Stimulated activated CD4-positive, alpha-beta T cell treated with anti-CD3 and anti-CD28 coated beads, Interleukin-12 subunit alpha, Interleukin-12 subunit beta, amount 100 ng/mL, for 4 hours (primary cell): ENCODE measurements at places on chromosomes 16 and 17.
A peak's percentile ranks its signal among the peaks of the same experiment; 100 is the strongest.

- DNase-seq: no peak
Measured at GRCh38 chr17:60743799-60744198, 66.1 kb downstream of the BCAS3 start.

DNA sequence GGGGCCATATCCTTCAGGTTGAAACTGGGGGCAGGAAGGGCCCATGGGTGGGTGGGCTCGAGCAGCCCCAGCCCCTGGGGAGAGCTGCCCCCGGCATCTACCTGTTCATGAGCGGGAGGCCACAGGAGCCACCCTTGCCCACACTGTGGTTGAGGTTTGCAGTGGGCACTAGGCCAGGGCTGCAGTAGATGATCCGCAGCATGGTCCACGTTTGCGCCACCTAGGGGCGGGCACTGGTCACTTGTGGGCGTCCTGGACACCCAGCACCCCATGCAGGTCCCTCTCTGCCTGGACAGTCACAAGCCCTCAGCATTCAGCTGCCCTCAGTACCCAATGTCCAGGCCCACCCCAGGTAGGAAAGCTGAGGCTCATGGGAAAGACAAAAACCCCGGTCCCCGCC, 1.8 kb upstream of the JMJD8 start:
- DNase-seq: no peak

DNA sequence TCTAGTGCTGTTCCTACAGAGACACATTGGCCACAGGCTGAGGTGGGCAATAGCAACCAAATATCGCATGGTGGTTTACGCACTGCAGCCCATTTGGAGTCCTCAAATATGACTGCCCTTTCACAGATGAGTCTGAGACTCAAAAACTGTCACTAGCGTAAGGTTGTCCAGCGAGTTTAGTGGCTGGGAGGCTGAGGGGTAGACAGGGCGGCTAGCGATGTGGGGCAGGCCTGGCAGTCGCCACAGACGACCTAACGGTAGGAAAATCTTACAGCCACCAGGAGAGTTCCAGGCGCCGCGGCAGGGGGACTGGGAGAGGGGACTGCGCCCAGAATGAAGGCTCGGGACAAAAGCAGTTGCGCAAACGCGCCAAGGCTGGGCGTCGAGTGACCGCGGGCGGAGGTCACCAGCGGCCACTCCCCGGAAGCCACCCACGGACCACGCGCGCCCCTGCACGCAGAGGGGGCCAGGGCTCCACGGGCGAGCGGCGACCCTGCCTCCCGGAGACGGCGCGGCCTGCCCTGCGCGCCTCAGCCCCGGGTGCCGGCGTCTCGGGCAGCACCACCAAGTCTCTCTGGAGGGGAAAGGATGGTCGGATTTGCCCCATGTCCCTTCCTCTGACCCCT, 699 bp upstream of the MAP1LC3B start:
- no peak for DNase-seq

DNA sequence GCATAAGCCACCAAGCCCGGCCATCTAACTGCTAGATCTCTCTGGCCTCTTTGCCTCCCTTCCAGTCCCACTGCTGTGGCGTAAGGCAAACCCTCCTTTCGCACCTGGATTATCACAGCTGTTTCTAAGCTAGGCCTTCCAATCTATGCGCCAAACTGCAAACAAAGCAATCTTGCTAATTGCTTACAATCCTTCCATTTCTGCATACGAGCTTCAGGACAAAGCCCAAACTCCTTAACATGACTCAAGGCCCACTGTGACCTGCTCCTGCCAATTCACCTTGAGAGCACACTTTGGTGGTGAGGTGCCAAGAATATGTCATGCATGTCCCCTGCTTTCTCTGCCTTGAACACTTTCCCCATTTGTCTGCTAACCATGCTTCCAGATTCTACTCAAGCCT, 6.0 kb upstream of the ARL5C start:
- no peak for DNase-seq

GRCh38 chr16:88697831-88698615, 8.2 kb downstream of the RNF166 start:
- DNase-seq: no peak

DNA sequence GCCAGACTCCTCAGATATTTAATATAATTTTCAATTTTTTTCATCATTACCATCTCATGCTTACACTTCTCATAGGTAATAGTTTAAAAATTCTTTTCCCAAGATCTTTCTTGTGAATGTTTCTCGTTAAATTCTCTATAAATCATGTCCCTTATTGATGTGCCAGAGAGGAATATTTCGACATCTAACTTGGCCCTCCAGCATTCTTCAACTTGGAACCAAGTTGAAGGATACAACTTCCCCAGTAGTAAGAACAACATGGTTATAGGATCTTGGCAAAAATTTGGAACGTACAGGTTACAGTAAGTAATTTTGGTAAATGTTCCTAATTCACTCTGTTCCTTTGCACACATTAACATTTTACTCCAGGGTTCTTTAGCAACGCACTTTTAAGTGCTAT, 731.8 kb downstream of the CDH11 start:
- DNase-seq: no peak

DNA sequence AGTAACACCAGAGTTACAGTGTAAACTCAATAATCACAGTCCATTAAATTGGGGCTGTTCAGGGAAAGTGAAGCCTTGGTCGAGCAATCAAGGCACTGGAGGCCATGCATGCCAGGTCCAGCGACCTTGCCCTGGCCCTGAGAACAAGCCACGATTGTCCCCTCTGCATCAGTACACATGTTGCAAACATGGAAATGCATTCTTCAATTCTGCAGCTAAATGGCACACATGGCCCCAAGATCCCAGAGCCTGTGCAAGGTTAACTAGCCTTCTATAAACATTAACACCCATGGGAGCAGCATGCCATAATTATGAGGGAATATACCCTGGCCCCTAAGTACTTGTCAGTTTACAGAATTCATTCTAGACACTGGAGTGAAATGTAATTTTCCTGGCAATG, 204.7 kb downstream of the HS3ST3B1 start:
- DNase-seq: no peak

DNA sequence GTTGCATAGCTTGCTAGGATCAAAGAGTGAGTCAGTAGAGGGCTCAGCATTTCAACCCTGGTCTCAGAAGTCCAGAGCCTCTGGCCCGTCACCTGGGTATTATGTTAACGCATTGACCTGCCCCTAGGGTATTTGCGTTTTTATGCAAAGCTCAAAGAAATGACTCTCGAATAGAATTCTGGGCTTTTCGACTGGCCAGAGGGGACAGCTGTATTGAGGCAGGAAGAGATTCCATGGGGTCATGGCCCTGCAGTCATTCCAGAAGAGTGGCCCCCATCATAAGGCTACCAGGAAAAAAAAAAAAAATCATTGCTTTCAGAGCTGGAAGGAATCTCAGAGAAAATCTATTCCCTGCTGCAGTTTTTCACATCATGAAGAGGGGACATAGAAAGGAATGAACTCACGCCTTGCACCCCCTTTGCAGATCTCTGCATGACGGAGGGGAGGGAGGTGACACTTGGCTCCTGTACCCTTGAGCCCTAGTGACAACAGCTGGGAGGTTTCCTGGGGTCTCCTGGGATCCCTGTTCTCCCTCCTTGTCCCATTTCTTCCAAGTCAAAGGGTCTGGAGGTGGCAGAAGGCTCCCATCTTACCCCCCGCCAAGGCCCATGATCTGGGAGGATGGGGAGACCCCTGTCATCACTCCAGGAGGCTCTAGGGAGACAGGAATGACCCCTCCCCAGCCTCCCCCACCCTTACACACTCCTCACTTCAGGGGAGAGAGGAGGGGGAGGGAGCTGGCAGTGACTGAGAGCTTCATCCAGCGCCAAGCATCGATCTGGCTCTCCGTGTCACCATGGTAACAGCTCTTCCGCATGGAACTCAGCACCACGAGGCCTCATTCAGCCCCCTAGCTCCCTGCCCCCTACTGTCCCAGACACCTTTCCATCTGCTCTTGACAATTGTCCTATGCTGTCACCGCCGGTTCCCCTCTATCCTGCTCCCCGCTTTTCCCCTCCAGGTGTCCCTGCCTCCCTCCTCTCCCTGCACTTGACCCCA, 35.8 kb downstream of the GP2 start:
- no peak for DNase-seq

DNA sequence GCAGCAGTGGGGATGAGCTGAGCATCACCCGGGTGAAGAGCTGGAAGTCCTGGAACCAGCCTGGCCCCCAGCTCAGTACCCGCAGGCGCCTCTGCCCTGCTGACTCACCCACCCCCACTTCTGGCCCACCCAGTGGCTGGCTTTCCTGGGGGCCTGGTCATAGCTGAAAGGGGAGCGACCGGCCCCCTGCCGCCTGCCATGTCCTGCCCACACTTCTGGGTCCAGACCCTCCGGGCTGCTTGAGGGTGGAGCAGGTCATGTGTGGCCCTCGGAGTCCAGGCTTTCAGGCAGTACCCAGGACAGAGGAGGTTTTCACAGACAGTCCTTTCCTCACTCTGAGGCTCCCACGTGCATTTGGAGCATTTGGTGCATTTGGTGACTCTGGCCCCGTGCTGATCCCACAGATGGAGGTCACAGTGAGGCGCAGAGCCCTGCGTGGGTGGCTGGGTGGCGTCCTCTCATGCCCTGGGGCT, 7.1 kb upstream of the PIEZO1 start:
- no peak for DNase-seq

GRCh38 chr16:23663918-23664317, 14.8 kb upstream of the PLK1 start:
- DNase-seq: no peak

DNA sequence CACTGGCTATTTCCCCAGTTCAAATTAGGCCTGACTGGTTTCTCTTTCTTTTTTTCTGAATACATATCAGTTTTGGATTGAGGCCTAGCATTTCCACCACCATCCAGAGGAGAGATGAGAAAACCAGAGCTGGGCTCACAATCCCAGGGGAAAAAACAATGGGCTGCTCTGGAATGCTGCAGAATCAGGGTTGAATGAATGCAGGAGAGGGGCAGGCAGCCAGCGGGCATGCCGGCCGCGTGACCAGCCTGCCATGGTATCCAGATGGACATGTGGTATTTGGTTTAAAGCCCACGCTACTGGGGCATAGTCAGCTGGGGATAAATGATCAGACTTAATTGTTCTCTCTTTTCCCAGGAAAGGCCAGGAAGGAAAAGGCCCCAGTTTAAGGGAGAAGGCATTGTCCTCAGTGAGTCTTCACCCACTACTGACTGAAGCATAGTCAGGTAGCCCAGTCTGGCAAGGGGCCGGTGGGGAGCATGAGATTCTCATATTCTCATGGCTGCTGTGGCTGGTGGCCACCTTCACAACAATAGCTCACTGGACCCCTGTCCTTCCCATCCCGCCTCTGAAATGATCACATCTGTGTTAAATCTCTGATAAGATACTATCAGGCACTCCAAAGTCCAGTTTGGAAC, 38.7 kb upstream of the RHOT1 start:
- no peak for DNase-seq

DNA sequence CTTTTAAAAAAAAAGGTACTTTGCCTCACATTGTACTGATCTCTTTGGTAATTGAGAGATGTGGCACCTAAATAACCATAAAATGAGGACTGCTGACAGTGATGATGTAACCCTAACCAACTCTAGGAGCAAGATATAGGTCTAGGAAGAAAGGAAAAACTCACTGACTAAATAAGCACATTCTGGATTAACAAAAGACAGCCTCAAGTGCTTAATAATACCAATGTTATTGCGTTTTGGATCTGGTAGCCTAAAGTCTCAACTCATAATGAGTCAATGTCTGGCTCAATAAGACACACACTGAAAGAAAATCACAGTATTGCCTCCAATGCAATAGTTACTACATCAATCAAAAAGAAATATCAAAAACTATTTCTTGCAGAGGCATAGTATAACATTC, 3.0 kb downstream of the ERN1 start:
- no peak for DNase-seq

DNA sequence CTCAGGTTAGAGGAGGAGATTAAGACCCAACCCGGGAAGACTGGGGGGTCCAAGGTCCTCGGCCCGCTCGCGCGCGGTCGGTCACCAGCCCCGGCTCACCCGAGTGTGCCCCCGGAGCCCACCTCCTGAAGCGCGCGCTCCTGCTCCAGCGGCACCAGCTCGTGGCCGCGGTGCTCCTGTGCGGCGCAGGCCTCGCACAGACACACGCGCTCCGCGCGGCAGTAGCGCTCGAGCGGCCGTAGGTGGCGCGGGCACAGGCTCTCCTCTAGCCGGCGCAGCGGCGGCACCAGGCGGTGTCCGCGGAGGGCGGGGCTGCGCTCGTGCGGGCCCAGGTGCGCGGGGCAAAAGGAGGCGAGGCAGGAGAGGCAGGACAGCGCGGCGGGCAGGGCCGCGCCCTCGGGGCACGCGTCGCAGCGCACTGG, 618 bp downstream of the TRIM47 start:
- peak; percentile 67 for DNase-seq
